ENCODE measurements at places on chromosomes 2 and 18.

DNA sequence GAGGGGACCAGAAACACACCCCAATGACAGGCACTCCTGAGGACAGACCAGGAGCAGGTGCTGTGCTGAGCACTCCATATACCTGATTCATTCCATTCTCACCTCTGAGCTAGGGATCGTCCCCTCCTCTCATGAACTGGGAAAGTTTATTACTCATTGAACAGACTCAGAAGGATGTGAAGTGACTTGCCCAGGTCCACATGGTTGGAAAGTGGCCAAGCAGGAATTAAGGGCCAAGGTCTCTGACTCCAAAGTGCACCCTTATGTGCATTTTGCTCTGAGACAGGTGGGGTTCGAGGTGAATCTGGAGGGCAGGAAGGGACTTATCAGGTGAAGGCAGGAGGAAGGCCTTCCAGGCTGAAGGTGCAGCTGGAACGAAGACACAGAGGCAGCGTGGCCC is 25.1 kb upstream of the PLB1 start:
- DNase-seq = no peak

DNA sequence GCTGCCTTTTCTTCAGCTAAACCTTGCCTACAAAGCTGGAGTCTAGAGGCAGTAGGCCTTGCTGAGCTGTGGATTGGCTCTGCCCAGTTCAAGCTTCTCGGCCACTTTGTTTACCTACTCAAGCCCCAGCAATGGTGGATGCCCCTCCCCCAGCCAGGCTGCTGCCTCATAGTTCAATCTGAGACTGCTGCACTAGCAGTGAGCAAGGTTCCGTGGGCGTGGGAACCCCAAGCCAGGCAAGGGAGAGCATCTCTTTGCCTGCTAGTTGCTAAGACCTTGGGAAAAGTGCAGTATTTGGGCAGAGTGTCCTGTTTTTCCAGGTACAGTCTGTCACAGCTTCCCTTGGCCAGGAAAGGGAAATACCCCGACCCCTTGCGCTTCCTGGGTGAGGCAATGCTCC is 68.9 kb downstream of the VAPA start:
- DNase-seq = no peak

GRCh38 chr18:63789327-63789726 is 14.1 kb downstream of the SERPINB7 start:
- DNase-seq = no peak

- DNase-seq = no peak
These were observed 24.3 kb downstream of the TRAPPC12 start for GRCh38 chr2:3403587-3404334.

- no peak for DNase-seq
These were observed 62.6 kb upstream of the CTLA4 start for GRCh38 chr2:203804764-203805485.

GRCh38 chr2:145325485-145325884 is 805.6 kb upstream of the ZEB2 start:
- no peak for DNase-seq
